ENCODE measurements at places on chromosomes 7 and 10.

DNA sequence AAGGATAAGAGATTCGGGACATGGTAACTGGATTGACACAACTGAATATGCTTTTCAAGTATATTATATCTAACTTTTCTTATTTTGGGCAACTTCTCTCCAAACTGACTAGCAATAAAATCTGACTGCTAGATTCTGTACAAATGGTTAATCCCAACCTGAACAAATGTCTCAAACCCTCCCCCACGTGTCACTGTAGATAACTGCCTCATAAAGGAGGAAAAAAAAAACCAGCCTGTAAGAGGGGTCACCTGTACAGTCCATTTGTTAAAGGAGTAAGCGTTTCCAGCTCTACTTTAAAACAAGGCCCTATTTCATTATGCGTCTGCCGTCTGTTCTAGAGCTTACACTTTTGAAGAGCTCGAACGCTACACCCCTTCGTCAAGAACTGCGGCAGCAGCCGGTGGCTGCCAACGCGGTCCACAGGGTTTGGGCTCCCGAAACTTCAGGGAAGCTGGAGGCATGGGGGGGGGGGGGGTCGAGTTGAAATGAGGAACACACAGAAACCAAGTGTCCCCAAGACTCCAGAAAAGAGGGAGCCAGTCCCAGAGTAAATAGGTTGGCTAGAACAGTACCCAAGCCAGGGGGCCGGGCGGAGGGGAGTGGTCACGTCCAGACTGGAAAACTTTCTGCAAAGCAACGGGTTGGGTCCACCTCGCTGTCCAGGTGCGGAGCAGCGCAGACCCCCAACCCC, 492 bp downstream of the COG5 start:
- peak; percentile 9 for DNase-seq

GRCh38 chr7:94264756-94265155, 129.9 kb upstream of the COL1A2 start:
- DNase-seq = no peak

GRCh38 chr7:94360926-94361325, 33.8 kb upstream of the COL1A2 start:
- DNase-seq = no peak

GRCh38 chr7:88942815-88943501, 147.4 kb upstream of the TEX47 start:
- DNase-seq = no peak

DNA sequence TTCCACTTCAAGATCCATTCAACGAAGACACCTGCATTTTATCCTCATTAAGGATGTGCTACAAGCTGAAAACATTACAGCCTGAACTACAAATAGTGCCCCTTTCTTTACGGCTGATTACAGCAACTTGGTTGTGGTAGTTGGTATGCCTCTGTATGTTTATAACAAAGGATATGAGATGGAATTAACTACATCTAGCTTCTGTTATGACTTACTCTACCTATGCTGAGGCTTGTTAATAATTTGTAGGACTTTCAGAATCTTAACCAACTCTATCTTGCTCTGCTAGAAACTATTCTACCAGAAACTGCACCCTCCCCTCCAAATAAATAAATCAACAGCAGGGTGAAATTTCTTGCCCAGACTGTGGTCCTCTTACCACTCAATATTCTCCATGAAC, 448.1 kb downstream of the GRM8 start:
- DNase-seq = no peak

- DNase-seq = peak; percentile 79
Measured at GRCh38 chr7:21945454-21946221, at the start of gene CDCA7L. TSS of gene CDCA7L (minus strand) at chr7:21945899. CDS start at chr7:21945804, 95 bp downstream.

GRCh38 chr10:14692344-14693076, 82.2 kb downstream of the FAM107B start:
- DNase-seq = no peak

DNA sequence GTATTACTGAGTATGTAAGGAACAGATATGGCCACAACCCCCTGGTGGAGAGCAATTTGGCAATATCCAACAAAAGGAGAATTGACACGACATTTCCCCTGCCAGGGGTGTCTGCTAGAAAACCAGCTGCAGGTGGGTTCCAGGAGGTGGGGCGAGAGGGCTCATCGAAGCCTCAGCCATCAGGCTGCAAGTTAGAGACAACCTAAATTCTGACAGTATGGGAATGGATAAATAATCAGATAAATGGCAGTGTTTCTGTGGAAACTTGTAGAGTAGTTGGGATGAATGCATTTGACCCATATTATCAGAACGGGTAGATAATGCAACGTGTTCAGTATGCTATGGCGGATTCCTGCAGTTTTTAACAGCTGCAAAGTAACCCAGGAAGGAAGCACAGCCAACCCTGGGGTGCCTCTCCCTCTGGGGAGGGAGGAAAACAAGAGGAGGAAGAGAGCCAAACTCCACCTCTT, 3.5 kb downstream of the TMEM273 start:
- DNase-seq = no peak

DNA sequence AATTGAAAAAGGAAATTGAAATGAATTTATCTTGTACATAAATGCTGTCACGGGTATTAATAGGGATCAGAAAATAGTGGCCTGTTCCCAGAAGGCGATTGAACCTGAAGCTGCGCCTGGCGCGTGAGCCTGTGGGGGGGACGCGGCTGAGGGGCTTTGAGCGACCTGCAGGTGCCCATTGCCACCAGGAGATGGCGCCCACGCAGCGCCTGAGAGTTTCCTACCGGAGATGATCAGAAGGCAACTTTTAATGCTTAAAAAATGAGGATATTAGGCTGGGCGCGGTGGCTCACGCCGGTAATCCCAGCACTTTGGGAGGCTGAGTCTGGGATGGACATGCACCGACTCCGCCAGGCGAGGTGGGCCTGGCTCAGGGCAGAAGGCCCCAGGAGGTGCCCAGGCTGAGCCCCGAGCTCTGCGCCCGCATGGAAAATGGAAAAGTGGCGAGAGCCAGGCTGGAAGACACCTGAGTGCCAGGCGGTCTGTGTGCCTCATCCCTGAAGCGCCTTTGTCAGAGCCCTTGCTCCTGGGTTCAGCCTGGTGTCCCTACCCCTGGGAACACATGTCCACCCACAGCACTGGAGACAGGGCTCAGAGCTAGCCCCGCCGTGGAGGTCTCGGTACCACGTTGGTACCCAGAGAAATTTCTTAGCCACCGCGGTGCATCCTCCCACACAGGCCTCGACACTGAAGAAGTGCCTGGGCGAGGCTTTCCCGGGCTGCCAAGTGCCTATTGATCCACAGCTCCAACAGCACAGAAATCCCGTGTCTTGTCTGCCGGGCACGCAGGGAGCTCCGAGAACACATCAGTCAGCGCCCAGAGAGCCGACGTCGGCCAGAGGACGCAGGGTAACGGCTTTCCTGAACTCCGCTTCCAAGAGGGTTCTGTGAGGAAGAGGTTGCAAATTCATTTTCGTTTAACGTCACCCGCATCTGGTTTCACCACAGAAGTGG, 117.4 kb downstream of the INPP5A start:
- DNase-seq = peak; percentile 55

- DNase-seq = no peak
Measured at GRCh38 chr7:138727336-138728099, 26.4 kb upstream of the SVOPL start.

GRCh38 chr10:78416031-78417011, 382.7 kb downstream of the RPS24 start:
- peak; percentile 79 for DNase-seq
